ENCODE measurements at places on chromosomes 3 and 15.

- DNase-seq: no peak
Observed at GRCh38 chr3:52892625-52893311, 4.6 kb downstream of the STIMATE start.

- no peak for DNase-seq
Observed at GRCh38 chr3:100436951-100437350, 35.6 kb downstream of the LNP1 start.

DNA sequence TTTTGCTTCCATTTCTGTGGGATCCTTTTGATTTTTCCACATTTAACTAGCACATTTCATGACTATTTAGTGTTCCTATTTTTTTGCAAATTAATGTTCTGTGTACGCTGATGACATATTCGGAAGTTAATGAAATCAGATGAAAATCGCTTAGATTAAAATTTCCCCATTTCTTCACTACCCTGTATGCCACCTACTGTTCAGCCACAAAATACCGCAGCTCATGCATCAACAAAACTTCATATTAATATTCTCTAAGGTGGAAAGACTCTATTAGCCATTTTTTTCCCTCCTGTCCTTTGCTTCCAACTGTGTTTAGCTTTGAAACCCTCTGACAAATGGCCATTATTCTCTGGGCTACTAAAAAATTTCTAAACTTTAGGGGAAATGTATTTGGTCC lies 300.6 kb downstream of the MECOM start:
- DNase-seq: no peak

- no peak for DNase-seq
Observed at GRCh38 chr3:9778143-9779074, 8.7 kb upstream of the CAMK1 start.

GRCh38 chr3:192260116-192261010 lies 467.0 kb downstream of the FGF12 start:
- DNase-seq: no peak

DNA sequence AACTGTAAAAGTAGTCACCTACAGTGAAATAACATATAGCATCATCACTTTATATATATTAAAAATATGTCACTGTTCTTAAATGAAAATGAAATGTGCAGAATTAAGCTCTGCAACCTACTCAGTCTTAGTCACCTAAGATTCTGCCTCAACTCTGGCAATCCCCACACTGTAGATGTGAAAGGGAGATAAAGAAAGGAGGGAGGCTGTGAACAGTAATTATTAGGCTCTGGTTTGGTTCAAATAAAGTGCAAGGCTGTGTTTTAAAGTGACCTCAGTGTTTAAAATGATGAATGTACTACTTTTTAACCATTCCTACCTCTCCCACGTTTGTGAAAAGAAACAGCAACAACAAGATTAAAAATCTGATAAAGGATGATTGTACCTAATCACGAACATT lies 72.2 kb downstream of the ATP8B4 start:
- no peak for DNase-seq

DNA sequence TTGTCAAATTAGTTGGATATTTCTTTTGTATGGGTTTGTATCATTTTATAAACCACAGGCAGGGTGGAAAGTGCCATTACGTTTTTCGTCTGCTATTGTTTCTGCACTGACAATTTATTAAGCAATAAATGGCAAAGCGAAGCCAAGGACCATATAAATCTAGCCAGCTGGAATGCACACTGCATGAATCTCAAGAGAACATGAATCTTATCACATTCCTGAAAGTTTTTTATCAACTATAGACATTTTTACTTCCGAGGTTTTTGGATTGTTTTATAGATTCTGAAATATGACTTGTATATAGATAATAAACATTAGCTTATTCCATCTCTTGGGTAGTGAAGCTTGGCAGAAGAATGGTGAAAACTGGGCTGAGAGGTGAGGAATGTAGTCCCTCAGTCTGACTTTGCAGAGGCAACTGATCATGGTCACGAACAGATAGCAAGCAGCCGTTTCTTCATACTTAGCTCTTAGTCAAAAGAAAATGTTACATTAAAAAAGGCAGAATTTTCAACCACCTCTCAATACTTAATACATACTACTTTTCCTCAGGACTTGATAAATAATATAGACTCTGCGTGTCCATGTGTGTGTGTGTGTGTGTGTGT lies 102.7 kb downstream of the OSBPL10 start:
- no peak for DNase-seq

DNA sequence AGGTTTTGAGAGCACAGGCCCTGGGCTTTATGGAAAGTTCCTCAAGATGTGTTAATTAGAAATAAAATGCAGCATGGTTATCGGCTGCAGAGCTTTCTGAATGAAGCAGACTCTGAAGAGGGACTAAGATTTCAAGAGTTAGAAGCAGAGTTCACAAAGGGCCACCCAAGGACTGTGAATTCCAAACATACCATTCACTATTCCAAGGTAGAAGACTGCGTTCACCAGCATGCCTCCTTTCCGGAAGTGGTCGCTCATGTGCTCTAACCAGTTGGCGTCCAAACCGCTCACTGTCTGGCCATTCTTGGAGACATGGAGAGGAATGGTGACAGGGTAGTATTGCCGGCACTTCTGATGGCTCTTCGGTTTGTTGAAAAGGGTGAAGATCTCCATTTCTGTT lies 104.9 kb downstream of the OXNAD1 start:
- no peak for DNase-seq

DNA sequence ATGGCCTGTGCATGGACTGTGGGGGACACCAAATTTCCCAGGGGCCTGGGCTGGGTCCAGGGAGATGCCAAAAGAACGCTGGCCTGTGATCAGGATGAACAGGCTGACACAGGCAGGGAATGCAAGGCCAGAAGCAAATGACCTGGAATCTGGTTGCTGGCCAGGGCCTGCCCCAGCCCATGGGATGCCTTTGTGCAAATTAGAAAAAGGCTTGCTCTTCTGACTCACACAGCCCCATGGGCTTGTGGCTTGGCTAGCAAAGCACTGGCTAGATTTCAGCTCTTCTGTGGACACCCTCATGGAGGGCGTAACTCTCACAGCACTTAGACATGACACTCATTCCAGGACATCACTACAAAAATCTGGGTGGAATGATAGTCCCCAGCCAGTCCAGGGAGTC lies 356.0 kb downstream of the SHQ1 start:
- peak; percentile 83 for DNase-seq

DNA sequence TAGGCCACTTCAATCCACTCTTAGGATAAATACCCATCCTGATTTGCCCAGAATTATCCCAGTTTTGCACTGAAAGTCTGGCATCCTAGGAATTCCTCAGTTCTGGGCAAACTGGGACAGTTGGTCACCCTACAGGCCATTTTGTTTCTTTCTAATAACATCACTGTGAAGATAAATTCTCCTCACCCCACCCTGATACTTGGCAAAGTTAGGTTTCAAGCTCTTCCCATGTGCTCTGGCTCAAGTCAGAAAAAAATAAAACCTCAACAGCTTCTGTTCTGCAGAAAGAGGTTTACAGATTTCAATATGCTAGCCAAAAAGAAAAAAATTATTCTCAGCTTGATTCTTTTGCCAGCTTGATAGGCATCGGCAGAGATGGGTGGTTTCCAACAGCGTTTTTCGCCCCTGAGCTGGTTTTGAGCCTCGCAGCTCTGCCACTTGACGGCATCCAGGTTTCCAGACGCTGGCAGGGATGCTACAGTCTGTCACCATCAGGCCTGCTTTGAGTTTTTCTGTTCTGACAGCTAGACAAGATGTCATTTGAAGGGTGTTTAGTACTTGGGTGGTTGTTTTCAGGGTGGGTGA lies 171.4 kb downstream of the SSR3 start:
- no peak for DNase-seq

DNA sequence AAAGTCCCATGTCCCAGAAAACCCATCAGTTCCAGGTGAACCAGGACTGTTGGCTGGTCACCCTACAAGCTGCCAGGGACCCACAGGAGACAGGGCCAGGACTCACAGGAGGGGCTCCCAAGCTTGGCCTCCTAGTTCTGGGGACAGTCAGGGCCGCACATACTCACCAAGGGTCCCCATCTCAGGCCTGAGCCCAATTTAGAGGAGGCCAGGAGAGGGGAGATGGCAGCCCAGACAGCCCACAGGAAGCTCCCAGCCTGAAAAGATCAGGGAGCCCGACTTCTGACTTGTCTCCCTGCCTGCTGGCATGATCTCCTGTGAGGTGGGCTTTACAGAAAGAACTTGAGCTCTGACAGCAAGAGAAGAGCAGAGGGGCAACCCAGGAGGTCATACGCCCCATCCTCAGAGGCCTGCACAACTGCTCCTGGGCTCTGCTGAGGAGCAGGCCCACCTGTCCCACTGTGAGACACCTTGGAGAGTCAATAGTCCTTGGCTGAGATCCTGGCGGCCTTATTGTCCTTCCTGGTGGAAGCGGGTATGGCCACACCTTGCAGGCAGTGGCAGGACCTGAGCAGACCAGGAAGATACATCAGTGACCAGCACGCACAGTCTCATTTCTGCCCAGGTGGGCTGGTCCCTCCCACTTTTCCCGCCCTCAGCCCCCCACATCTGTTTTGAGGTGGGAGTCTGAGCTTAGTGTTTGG lies 2.5 kb upstream of the ISLR start:
- no peak for DNase-seq

GRCh38 chr15:88986949-88987590 lies 73.9 kb upstream of the MFGE8 start:
- DNase-seq: no peak

- DNase-seq: no peak
Observed at GRCh38 chr3:184236033-184236410, 6.6 kb downstream of the VWA5B2 start.

DNA sequence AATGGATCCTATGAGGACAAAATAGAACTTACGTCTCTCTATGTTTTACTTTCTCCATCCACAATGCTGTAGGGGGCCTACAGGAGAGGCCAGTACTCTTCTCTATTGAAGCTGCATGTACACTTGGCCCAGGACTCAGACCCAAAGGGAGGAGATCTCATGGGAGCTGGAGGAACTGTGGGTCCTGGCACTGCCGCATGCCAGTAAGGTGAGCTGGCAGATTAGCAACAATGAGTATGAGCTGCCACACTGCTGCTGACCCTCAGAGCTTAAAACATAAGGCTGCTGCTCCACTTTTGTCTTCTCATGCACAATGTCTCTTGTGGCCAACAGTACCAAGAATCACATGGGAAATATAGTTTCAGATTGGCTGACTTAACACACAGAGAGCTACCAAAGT lies 57.8 kb upstream of the TBC1D5 start:
- DNase-seq: peak; percentile 73

DNA sequence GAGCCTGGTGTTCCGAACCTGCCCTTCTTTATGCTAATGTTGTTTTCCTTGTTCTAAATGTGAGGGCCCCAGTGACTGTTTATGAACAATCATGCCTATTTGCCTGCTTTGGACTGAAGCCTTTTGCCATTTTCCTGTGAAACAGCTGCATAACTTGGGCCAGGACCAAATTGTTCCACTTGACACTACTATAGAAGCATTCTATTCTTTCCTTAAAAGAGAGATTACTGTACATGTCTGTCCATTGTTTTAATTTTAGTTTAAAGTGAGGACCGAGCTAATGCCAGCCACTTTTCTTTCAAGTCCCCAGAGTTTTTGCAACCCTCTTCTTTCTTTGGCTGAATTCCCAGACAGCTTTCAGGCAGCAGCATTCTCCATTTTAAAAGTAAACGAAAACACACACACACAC lies 980.3 kb downstream of the CADM2 start:
- no peak for DNase-seq

DNA sequence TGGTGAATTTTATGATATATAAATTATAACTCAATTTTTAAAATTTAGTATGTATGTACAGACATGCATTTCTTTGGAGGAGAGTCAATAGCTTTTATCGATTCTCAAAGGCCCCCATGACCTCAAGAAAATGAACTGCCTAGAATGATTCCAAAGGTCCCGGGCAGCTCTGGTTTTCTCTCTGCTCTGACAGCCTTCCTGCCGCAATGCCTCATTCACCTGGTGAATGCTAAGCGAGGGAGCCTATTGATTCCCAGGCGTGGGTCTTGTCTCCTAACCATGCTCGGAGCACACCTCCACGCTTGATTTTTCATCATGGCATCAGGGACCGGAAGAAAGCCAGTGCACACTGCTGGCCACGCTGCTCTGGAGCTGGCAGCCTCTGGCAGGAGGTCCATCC lies 79.6 kb upstream of the HERC1 start:
- DNase-seq: no peak

DNA sequence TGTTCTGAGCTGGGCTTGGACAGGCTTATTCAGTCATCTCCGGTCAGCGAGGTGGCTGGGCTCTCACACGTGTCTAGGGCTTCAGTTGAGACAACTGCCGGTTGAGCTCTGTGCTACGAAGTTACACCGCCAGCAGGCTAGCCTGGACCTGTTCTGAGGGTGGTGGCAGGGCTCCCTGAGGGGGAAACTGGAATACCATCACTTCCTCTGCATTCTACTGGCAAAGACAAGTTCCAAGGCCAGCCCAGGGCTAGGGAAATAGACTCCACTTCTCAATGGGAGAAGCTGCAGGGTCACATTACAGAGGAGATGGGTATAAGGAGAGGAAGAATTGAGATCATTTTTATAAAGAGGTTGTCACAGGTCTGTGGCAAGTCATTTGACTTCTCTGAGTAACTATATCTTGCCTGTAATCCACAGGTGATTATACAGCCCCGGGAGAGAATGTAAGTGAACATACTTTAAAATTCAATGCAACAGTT lies 106.8 kb upstream of the IL12A start:
- no peak for DNase-seq

DNA sequence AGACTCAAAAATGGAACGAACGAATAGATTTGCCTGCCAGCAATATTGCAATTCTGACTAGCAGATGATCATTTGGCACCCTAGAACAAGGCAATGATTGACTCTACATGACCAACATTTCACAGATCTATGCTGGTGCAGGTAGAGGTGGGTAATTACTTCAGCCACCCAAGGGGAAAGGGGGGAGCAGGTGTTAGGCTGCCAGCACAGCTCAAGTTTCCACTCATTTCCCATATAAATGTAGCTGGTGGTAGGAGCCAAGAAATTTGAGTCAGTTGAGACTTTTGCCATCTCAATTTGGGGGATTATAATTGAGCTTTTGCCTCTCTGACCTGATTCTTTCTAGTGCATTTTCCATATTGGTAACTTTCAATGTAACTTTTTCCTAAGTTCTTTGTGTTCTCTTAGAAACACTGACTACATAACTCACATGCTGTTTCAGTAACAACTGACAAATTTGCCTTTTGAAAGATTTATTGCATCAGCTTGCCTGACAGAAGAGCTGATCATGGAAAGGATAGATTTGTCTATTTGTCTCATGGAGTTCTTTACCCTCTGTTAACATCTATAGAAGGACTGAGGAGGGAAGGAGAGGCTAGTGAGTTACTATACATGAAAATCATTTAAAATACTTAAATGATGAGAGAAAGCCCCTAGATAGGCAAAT lies 902.5 kb downstream of the ZPLD1 start:
- no peak for DNase-seq

Data from HS-27A (cell line).